ENCODE measurements at places on chromosomes 3 and 15.

GRCh38 chr3:64488939-64489338, 198.9 kb downstream of the ADAMTS9 start:
- no peak for DNase-seq

DNA sequence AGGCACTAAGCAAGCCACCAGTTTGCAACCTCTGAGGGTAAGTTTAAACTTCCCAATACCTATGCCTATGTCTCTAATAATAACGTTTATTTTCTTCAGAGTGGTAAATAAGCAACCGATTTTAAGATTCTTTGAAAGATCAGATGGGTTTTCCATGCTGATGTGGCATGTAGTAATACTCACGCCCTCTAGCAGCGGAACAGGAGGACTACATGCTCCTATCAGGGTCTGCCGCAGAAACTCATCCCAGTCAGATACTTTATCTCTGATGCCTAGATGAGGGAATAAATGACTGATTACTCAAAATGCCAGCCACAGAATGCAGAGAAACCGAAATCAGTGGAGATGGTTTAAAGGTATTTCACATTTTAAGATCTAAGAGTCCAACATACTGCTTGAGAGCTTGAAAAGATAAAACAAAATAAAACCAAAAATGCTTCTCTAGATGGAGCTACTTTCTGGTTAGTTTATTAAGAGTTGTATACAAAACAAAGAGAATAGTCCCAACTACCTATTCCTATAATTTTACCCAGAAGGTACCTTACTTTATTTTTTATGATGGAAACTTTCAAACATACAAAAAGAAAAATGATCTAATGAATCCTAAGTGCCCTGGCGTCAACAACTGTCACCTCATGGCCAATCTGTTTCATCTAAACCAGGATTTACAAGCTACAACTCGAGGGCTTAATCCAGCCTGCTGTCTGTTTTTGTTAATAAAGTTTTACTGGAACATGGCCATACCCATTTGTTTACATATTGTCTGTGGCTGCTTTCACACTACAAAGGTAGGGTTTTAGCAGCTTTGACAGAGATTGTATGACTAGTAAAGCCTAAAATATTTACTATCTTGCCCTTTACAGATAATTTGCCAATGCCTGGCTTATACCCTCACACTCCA, 37.5 kb upstream of the STIMATE start:
- peak; percentile 20 for DNase-seq

GRCh38 chr3:13194285-13195209, 121.3 kb upstream of the IQSEC1 start:
- no peak for DNase-seq

DNA sequence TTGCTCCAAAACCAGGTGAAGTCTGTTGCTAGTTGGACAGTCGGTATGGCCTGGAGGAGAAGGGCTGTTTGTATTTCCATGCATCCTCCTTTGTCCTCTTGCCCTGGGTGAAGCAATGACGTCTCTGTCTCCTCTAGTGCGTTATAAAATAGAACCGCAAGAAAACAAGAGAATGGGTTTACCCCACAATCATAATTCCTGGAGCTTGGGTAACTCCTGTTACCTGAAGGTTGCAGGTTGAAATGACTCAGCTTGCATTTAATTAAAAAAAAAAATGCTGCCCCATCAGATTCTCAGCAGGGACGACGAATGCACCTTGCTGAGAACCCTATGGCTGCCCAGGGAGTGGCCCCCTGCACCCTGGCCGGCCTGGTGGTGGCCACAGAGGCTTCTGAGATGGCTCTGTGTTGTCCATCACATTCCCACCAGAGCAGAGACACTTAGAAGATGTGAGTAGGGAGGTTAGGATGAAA, 228.2 kb upstream of the BHLHE40 start:
- no peak for DNase-seq

- DNase-seq = no peak
These were observed 3.6 kb downstream of the GPR87 start for GRCh38 chr3:151312972-151313371.

DNA sequence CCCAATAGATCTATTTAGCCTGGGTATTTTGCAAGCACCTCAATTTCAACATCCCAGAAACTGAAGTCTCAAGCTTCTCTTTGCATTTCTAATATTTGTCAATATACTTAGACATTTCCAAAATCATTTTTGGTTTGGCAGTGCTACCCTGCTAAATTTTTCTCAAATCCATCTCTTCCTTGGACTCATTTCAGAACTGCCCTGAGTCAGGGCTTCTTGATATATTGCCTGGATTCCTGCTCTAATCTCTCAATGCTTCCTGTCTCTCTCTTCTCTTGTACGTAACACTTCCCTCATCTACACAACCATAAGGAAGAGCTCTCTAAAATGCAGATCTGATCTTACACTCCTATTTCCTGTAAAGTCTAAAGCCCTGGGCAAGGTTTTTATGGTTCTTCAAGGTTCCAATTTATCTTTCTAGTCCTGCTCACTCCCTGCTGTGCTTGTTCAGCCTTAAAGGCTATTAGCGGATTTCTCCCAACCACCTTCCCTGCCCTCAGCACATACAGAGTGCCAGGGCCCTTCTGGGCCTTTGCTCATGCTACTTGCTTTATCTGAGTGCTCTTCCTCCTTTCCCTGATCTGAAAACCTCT, 53.0 kb upstream of the MME start:
- no peak for DNase-seq

- DNase-seq = no peak
These were observed 6.2 kb upstream of the RCCD1 start for GRCh38 chr15:90948506-90948905.

- no peak for DNase-seq
These were observed 198.5 kb upstream of the COL8A1 start for GRCh38 chr3:99439892-99440291.

DNA sequence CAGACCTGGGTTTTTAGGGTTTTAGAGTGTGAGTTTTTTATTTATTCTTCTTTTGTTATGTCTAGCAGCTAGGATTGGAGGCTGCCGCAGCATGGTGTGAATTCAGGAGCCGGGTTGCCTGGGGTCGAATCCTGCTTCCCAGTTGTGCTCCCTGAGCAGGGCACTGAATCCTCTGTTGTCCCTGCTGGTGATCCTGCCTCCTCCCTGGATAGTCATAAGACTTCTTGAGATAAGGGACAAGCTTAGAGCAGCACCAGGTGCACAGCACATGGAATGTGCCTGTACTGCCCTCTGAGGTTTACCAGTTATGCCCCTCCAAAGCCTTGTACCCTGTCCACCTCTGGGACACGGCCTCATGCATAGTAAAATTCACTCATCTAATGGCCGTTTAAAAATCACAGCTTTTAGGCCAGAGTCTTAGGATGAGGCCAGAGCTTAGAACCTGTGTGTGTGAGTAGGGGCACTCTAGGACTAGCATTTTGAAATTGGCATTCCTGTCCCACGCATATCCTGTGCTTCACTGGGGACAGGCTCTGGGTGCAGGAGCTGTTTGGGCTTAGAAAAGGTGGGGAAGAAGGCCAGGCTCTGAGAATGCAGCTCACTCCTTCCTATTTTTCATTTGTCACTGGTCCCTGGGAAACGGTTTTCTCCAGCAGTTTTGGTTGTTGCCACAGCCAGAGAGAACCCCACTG, 47.7 kb downstream of the CHCHD6 start:
- DNase-seq = no peak

- DNase-seq = no peak
These were observed 74.9 kb upstream of the ZBED2 start for GRCh38 chr3:111669926-111670630.

GRCh38 chr3:43177085-43177484, 71.2 kb upstream of the POMGNT2 start:
- DNase-seq = no peak

- DNase-seq = no peak
These were observed 1.6 kb downstream of the SPRED1 start for GRCh38 chr15:38254051-38254883.

- no peak for DNase-seq
These were observed 8.5 kb upstream of the DAG1 start for GRCh38 chr3:49461443-49462171.

All from activated CD8-positive, alpha-beta memory T cell treated with anti-CD3 and anti-CD28 coated beads for 4 hours (primary cell).